NCI-H1417 (cell line): ENCODE measurements at places on chromosomes 3 and 15.

GRCh38 chr3:99970198-99970597 lies 144.1 kb downstream of the FILIP1L start:
- DNase-seq, result no peak

DNA sequence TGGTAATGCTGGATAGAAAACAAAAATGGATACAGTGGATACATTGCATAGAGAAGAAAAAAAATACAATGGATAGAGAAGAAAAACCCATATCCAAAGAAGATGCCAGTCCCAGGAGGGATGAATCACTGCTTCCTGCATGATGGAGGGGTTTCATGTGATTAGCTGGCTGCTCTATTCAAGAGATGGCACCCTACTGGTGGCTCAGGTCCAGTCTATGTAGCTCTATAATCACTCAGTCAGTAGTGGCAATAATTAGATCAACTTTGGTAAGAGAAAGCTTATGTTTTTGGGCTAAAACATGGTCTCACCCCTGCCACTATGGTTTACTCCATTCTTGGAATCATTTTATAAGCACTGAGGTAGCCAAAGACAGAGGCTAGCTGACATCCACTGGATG lies 33.7 kb upstream of the NOX5 start:
- no peak for DNase-seq

- DNase-seq, result no peak
Observed at GRCh38 chr3:194983620-194984019, 287.3 kb downstream of the XXYLT1 start.

GRCh38 chr15:96756656-96757055 lies 426.2 kb downstream of the NR2F2 start:
- DNase-seq, result no peak

GRCh38 chr3:106957029-106957428 lies 420.2 kb upstream of the CCDC54 start:
- no peak for DNase-seq

- peak; percentile 94 for DNase-seq
Observed at GRCh38 chr15:84079885-84080777, 155.4 kb upstream of the GOLGA6L4 start.

- no peak for DNase-seq
Observed at GRCh38 chr15:63986751-63987341, 59.4 kb downstream of the DAPK2 start.

- no peak for DNase-seq
Observed at GRCh38 chr3:52406231-52406661, 38.7 kb downstream of the SEMA3G start.
